ENCODE measurements at places on chromosomes 6 and 20. TPM values are rescaled to one million over a fixed set of nuclear protein-coding genes. Genes with fewer than 3 reads are reported as not detected.

The TSBP1 gene
- polyA plus RNA-seq: not detected

- DNase-seq: no peak
Observed at GRCh38 chr20:33445881-33446625, 2.5 kb upstream of the SNTA1 start.

DNA sequence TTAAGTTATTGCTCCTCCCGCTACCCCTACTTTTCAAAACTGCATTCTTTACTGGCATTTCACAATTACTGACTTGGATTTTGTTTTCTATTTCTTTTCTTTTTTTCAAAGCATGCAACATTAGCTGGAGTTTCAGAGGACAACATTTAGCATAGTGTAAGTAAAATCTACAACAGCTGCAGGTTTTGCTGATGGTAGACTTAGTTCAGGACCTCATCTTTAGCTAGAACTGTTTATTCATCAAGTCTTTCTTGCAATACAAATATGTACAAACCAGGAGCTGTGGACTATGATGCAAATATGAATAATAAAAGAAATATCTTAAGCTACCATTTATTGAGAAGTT is 728 bp upstream of the CEP162 start:
- DNase-seq: no peak

- no peak for DNase-seq
Observed at GRCh38 chr20:51211191-51211590, 188.3 kb upstream of the KCNG1 start.

- DNase-seq: no peak
Observed at GRCh38 chr6:45686841-45687569, 309.3 kb upstream of the SUPT3H start.

The BCL2L1 gene
- polyA plus RNA-seq: 46.0 TPM

The PDE7B gene
- 2.9 TPM for polyA plus RNA-seq

The ECT2L gene
- 0.23 TPM for polyA plus RNA-seq

GRCh38 chr6:14252271-14252850 is 134.8 kb downstream of the CD83 start:
- DNase-seq: no peak

The TBP gene
- polyA plus RNA-seq: 7.9 TPM

The AFG1L gene
- 3.9 TPM for polyA plus RNA-seq

Measured in right cardiac atrium (tissue), 5 donors.